ENCODE measurements at places on chromosomes 3 and 15.

- no peak for DNase-seq
These were observed 161.4 kb upstream of the RARB start for GRCh38 chr3:25266677-25267076.

- no peak for DNase-seq
These were observed 142.4 kb downstream of the ZPLD1 start for GRCh38 chr3:102577082-102577789.

- no peak for DNase-seq
These were observed 1.8 kb downstream of the ICE2 start for GRCh38 chr15:60477164-60477563.

DNA sequence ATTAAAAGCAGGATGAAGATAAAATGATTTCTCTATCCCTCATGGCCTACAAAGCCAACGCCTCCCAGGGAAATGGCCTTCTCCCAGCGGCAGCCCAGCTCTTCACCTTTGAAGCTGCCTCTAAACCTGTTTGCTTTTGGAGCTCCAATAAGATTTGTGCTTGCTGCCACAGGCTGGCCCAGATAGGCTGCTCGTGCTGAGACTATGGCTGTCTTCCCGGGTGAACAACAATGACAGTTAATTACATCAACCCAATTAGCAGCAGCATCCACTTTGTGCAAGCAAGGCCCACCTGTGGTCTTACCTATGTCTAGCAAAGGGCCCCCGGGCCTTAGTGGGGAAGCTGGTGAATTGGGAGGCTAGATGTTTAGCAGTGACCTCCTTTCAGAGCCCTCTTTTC is 179.6 kb downstream of the P3H2 start:
- DNase-seq = no peak

DNA sequence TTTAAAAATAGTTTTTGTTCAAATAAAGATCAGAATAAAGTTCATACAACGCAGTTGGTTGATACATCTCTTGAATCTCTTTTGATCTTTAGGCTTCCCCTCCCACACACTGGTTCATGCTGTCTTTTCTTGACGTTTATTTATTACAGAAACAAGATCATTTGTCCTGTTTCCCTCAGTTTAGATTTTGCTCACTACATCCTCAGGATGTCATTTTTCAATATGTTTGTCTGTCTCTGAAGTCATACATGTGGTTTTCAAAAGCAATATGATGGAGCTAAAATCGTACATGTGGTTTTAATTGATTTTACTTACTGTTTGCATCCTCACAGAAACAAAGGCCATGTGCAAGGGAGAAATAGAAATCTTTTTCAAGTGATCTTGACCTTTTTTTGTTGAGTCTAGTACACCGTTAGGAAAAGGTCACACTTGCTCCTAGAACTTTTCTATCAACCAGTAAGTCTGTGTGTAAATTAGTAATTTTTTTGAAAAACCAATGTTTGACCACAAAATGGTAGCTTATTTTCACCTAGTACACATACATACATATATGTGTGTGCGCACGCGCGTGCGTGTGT is 63.7 kb upstream of the SENP5 start:
- DNase-seq = no peak

GRCh38 chr3:11581237-11582190 is 62.2 kb downstream of the VGLL4 start:
- DNase-seq = no peak

DNA sequence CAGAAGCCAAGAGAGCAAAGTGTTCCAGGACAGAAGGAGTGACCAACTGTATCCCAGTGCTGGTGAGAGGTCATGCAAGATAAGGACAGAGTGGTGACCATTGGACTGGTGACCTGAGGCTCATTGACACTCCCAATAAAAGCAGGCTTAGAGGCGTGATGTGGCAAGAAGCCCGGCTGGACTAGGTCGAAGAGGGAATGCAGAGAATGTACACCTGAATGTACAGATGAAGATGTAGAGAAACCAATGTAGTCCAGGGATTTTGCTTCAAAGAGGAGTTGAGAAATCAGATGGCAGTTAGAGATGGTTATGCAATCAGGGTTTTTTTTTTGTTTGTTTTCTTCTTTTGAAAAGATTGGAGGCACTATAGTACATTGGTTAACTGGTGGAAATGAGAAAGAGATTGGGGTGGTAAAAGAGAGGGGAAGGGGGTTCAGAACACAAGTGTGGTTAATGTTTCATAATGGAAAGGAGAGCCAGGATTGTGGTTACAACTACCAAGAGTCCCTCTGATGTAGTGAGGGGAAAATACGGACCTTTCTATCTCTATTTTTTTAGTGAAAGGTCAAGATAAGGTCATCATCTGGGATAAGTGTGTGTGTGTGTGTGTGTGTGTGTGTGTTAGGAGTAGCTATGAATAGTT is 23.3 kb downstream of the ST3GAL6 start:
- DNase-seq = no peak

DNA sequence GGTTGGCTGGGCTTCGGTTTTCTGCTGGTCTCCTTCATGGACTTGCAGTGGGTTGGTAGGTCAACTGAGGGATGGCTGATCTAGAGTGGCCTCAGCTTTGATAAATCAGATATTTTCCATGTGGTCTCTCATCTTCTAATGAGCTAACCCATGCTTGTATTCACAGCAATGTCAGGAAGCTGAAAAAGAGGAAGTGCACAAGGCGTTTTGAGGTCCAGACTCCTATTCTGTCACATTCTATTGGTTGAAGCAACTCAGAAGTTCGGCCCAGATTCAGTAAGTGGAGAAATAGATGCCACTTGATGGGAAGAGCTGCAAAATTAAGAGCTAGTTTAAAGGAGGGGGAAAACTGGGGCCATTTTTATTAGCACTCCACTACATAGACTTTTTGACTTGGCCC is 361.2 kb downstream of the DIPK2A start:
- no peak for DNase-seq

DNA sequence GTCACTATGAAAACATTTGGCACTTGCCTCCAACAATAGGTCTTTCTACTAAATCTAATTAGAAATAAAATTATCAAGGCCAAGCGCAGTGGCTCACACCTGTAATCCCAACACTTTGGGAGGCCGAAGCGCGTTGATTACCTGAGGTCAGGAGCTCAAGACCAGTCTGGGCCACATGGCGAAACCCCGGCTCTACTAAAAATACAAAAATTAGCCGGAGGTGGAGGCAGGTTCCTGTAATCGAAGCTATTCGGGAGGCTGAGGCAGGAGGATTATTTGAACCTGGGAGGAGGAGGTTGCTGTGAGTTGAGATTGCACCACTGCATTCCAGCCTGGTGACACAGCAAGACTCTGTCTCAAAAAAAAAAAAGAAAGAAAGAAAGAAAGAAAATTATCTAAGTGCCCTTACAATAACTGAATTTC is 1.6 kb upstream of the PLD1 start:
- DNase-seq = no peak

DNA sequence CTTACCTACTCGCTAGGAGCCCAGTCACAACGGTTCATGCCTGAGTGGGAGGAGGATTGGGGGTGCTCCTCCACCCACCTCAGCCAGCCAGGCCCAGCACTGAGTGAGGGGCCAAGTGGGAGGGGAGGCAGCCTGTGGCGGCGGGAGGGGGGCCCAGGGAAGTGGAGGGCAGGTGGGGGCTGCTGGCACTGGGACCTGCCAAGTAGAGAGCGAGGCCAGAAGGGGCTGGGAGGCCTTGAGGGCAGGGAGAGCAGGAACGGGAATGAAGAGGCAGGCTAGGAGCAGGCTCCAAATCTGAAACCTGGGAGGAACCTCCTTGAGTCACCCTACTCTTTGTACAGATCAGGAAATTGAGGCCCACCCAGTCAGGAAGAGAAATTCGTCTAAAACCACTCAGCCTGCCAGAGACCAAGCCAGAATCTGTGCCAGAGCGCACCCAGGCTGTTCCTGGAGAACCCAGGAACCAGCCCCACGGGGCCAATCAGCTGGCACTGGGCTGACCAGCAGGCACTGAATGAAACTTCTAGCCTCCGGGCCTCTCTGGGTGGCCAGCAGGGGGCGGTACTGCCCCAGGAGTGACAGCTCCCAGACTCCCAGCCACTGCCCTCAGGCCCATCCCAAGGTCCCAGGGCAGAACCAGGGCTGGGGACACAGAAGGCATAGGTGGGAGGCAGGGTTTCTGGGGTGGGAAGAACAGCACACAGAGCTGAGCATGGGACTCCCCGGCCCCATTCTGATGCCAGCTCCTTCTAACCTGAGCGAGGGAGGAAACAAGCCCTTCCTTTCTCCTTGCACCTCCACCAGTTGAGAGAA is 14.8 kb upstream of the CYP11A1 start:
- DNase-seq = no peak

DNA sequence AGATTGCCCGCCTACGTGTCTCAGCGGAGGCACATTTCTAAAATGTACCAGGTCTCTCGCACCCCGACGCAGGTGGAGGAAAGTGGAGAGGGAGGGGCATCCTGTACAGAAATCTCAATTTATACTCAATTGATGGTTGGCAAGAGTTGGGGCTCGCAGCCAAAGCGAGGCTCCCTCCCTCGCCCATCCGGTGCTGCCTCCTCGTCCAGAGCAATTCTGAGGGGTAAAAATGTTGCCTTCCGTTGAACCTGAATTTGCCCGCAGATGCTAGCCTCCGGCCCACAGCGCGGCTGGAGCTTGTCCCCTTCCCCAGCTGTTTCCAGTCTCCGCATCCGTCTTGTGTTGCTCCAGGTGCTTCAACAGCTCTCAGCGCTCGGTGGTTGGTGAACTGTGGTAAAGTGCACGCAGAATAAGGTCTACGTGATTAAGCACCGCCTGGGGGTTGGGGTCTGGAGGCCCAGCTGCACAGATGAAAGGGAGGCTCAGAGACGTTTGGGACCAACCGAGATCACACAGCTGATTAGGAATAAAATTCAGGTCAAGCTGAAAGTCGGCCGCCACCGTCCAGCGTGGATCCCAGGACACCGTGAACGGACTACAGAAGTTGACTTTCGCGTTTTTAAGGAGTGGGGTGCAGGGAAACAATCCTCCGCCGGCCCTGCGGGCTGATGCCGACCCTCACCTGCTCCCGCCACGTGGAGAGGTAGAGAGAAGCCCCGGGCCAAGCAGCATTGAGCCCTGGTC is 846 bp upstream of the POLG start:
- peak; percentile 61 for DNase-seq

All from DMS 273 treated with DMSO at 0.1 percent for 48 hours (cell line).